DMS79 (cell line): ENCODE measurements at places on chromosomes 6 and 20.
A peak's percentile ranks its signal among the peaks of the same experiment; 100 is the strongest.

DNA sequence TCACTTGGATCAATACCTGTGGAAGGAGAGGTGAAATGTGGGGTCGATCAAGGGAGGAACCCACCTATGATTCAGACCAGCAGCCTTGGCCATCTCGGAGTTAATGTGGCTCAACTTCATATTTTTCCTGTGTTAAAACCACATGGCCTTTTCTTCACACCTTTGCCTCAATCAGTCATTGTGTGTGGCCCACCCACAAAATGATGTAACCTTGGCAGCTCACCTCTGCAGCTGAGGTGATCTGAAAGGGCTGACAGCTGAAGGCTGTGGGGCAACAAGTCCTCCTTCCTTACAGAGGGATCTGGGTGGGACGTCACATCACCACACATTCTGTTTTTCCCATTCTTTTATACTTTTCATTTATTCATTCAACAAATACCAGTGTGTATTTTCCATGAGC is 357.1 kb upstream of the HSF2 start:
- DNase-seq, result no peak

DNA sequence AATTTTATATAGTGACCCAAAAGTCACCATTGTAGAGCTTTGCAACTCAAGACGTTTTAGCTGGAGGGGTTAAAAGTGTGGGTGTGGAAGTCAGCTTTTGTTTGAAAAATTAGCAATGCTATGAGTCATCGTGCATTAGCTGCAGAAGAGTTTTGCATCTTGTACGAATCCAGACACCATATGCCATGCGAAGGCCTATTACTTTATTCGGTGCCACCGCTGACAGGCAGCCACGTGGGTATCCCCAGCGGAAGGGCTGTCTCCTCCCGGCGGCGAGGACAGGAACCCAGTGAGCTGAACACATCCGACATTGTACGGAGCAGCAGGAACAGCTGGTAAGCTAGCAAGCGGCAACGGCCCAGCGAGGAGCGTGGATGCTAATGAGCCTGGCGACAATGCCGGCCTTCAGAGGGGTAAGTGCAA is 84.4 kb downstream of the INSM1 start:
- DNase-seq, result no peak

DNA sequence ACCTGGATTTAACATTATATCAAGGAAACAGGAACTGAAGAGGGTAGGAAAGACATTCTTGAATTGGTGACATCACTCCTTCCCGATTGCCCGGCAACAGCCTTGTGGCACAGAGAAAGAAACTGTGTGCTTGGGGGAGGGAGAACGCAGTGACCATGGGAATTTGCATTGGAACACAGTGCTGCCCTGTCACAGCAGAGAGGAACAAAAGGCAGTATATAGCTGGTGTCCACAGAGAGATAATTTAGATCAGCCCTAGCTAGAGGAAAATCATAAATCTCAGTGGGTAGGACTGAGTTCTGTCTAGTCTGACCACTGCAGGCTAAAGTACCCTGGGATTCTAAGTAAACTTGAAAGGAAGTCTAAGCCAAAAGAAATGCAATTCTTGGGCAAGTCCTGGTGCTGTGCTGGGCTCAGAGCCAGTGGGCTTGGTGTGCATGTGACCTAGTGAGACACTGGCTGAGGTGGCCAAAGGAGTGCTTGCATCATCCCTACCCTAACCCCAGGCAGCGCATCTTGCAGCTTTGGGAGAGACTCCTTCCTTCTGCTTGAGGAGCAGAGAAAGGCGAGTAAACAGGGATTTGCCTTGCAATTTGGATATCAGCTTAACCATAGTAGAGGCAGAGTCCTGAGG is 697.6 kb downstream of the HACE1 start:
- DNase-seq, result no peak

DNA sequence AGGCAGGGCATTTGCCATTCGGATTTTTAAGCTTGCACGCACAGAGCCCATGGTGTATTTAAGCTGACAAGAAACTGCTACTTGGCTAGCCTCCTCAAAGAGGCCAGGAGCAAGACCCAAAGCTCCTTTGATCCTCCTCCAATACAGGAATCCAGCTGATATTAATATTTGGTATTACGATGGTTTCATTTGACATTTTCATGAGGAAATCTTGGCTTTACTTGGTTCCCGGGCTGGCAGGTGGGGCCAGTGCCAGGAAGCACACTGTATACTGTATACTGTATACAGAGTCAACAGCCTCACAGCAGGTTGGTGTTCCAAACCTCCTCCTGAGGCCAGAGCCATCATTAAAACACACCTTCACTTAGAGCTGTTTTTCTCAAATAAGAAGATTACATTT is 138.2 kb upstream of the ARMC2 start:
- no peak for DNase-seq

- no peak for DNase-seq
Measured at GRCh38 chr6:40106840-40107239, 172.6 kb upstream of the MOCS1 start.

DNA sequence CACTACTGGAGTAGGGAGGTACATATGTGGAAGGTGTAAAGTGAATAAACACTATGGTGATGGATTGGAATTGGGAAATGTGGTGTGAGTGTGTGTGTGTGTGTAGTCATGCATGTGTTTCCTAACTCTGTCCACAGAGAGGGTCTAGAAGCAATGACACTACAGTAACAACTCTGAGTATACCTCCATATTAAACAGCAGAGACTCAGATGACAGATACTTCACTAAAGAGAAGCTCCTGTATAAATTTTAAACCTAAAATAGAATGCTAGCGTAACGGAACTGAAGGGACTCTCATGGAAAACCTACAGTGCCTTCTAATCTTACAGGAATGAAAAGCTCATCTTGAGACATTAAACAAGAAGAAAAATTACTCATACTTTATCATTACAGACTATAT is 150.5 kb downstream of the SLC16A10 start:
- no peak for DNase-seq

- DNase-seq, result no peak
Measured at GRCh38 chr20:4815628-4816027, 93.9 kb downstream of the PRND start.

- no peak for DNase-seq
Measured at GRCh38 chr6:107713563-107713962, 110.5 kb downstream of the SCML4 start.

DNA sequence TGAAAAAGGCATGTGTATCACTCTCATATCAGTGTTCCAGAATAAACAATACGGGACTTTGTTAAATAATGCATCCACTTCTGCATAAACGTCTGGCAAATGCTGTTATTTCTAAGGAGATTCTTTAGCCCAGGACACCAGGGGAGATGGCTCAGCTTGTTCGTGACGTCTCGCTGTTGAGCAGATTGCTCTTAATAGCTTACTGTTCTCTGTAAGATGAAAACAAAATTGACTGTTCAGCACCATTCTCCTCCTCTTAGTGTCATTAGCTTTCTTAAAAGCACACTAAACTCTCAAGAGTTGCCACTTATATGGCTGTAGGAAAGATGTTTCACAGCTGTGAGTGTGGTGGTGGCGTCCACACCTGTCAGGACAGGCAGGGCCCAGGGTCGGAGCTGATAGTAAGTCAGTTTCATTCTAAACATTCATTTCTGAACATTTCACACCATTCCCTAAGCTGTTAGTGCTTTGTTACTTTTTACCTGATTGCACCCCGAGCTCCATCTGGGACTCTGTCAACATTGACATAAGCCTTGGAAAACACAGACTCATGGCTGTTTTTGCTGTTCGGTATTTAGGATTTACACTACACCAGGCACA is 132.1 kb downstream of the ZDHHC14 start:
- DNase-seq, result no peak

DNA sequence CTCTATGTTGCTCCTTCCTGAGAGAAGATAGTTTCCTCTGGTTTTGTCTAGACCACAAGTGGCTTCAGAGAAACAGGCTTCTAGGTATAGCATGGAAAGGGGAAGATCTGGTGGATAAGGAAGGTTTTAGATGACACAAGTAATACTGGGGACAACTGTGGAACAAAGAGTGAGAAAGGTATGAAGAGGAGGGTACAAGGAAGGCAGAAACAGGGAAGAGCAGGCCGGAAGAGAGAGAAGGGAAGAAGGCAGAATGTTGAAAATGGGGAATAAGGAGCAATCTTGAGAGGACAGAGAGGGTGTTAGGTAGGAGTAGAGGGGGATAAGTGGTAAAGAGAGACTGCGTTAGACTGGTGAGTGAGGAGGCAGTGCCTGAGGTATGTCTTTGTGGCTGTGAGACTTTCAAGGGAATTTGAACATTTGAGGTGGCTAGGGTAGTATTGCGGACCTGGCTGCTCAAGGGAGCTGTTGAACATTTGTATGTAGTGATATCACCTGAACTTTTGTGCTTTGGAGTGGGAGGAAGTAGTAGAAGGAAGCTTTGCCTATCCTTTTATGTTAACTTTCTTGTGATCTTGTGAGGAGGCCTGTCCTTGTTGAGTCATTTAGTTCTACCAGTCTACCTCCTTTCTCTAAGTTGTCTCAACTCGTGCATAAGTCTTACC is 69.5 kb downstream of the FOXO3 start:
- no peak for DNase-seq

GRCh38 chr6:66264376-66264775 is 557.4 kb upstream of the EYS start:
- DNase-seq, result no peak

DNA sequence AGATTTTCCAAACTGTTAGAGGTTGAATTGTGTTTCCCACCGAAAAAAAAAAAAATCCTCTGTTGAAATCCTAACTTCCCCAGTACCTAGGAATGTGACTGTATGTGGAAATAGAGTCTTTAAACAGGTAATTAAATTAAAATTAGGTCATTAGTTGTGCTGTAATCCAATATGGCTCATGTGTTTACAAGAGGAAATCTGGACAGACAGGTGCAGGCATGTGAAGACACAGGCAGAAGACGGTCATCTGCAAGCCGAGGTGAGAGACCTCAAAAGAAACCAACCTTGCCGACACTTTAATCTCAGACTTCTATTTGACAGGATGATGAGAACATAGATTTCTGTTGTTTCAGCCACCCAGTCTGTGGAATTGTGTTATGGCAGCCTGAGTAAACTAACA is 28.6 kb upstream of the EZR start:
- DNase-seq, result no peak

- DNase-seq, result no peak
Measured at GRCh38 chr6:77290798-77291197, 172.5 kb downstream of the HTR1B start.

DNA sequence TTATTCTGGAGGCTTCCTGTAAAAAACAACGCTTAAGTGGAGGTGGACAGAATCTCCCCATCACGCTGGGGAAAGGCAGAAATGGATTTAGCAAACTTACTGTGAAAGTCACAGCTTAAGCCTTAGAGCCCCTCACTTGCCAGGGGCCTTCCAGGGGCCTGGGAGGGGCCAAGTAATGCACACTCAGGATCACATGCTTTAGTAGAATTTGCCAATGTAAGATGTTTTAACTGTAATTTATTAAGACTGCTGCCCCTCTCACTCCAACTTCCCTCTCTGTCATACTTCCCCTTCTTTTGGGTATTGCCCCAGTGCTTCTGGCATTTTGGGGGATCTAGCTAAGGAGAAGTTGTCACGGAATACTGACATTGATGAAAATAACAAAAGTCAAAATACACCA is 12.6 kb upstream of the ADA start:
- DNase-seq, result no peak

GRCh38 chr6:26595669-26596269 is 984 bp upstream of the ABT1 start:
- peak; percentile 21 for DNase-seq

- DNase-seq, result no peak
Measured at GRCh38 chr6:38792356-38792755, 77.2 kb downstream of the DNAH8 start.

DNA sequence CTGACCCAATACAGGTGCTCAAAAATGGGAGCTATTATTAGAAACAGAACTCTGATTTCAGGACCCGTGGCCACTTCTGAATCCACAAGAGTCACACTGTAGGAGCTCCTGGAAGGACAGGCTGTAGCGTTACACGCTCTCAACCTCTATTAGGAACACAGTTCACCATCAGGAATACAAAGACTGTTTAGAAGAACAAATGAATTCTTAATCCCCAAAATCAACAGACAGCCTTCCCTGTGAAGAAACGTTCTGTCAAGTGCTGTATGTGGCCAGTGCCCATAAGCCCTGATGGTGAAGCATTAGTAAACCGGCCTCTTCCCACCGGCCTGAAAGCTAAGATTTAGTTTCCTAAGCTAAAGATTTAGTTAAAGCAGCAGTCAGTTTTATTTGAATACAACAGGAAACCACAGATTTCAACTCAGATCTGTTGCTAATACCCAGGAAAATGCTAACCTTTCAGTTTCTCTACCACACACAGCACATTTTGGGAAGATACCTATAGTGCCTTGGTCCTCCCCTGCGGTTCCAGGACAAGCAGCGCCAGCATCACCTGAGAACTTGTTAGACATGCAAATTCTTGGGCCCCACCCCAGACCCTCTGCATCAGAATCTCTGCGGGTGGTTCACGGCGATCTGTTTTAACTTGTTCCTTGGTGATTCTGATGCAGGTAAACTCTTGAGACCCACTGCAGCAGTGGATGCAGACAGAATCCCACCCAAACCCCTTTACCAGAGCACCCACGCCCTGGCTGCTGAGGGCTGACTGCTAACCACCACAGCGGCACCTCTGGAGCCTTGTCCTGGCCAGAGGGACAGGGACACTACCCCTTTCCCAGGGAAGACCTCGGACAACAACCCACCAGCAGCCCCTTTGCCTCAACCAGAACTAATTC is 33.4 kb downstream of the MTRES1 start:
- DNase-seq, result no peak

DNA sequence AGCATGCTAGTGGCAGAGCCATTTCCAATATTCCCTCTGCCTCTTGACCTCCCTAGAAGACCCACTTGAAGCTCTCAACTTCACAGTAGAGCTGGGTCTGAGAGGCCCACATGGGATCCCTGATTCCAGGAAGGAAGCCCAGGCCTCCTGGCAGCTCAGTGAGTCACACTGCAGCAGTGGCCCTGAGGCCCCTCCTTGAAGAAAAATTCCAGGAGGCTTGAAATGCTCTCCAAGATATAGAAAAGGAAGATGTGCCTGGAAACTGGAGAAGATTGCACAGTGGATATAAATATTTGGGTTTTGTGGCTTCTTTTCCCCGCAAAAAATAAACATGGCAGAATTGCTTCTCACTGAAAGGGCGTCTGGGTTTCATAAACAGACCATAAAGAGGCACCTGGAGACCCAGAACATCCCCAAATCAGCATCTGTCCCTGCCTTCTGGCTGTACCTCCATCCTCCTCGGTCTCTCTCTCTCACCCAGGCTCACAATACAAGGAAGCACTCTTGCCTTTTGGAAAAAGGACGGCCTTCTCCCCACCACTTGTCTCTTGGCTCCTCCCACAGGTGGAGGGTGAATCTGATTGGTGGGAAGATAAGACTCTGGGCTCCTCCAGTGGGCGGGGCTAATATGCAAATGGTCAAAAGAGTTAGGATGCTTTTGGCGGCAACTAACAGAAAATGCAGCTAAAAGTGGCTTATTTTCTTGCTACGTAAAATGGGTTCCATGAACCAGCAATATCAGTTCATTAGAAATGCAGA is 200.0 kb upstream of the SULF2 start:
- DNase-seq, result no peak

DNA sequence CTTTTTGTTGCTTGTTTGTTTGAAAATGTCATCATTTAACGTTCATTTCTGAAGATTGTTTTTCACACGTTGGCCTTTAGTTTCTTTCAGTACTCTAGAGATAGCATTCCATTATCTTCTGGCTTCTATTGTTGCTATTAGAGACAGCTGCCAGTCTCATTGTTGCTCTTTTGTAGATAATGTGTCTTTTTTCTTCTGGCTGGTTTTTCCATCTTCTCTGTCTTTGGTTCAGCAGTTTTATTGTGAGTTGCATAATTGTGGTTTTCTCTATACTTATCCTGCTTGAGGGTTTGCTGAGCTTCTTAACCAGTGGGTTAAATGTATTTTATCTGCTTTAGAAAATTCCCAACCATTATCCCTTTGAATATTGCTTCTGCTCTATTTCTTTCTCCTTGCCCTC is 23.2 kb upstream of the AIG1 start:
- DNase-seq, result no peak

- DNase-seq, result no peak
Measured at GRCh38 chr6:149209871-149210775, 107.4 kb upstream of the TAB2 start.
